Kidney epithelial cell (primary cell): ENCODE measurements at places on chromosomes 7 and 10.

DNA sequence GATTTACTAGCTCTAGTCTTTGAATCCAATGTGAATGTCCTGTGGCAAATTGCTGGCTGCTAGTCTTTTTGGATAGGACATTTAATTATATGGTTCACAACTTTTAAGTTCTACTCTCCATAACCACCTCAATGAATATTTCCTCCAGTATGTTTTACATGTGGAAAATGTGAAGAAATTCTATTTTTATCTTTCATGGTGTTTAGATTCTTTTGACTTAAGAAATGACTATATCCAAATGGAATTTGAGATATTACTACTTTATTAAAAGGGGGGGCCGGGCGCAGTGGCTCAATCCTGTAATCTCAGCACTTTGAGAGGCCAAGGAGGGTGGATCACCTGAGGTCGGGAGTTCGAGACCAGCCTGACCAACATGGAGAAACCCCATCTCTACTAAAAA is 202.0 kb downstream of the ARL4A start:
- DNase-seq: no peak

- no peak for DNase-seq
These were observed 513 bp downstream of the TMEM178B start for GRCh38 chr7:141074162-141074991.

- no peak for DNase-seq
These were observed 10.8 kb upstream of the PVRIG start for GRCh38 chr7:100208911-100209408.

DNA sequence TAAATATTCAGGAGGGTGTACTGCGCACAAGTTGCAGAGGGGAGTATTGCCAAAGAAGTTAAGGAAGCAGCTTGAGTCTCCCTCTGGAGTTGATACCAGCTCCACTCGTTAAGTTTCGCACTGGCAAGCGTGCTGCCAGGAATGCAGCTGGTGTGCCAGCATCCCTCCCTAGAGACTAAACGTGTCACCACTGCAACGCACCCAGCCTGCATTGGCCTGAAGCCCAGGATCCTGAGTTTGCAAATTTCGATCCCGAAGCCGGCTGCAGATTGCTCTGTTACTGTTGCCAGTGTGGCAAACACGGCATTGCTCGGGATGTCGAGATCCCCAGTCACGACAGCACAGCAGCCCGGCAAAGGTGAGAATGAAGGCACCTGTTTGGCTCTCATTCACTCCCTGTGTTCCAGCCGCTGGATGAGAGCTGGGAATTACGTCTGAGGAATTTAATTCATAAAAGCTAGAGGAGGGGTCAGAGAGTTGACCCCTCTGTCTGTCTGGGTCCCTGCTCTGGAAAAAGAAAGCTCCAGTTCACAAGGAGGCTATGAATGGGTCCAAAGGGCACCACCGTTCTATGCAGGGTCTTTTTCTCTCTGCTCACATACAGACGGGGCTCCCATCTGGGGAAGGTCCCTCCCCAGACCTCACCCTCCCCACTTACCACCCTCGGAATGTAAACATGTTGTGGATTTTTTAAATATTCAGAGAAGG is 61.0 kb downstream of the NRP1 start:
- peak; percentile 72 for DNase-seq
